ENCODE measurements at places on chromosomes 12 and 14.

GRCh38 chr14:45877981-45878380 is 625.0 kb upstream of the MIS18BP1 start:
- no peak for DNase-seq

DNA sequence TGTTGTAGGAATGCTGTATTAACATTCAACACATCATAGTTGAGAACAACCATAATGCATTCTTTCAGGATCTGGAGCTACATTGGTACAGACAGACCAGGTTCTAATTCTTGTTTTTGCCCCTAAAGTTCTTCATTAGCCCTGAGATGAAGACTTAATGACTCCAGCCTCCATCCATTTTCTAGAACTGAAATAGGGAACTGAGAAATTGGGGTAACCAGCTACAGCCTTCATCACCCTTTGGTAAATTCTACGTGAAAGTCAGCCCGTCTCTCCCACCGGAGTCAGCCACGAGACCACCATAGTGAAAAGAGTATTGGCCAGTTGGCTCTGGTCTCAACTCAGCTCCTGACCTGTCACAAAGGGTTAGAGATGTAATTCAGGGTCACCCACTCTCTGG is 164.0 kb downstream of the NUAK1 start:
- no peak for DNase-seq

DNA sequence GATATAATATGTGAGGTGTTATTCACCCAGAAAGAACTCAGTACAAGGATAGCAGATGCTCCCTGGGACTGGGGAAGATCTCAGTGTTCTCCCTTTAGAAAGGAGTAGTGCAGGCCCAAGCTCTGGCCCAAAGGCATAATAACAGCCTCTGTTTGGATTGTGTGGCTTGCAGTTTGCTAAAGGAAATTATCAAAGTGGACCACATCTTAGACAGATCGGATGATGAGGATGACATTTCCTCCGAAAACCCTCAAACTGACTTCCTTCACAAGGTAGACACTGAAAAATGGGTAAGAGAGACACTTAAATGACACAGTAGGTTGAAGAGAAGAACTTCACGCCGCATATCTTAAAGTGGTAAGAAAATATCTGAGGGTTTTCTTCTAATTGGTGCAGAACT is 26.1 kb downstream of the SMCO2 start:
- no peak for DNase-seq

DNA sequence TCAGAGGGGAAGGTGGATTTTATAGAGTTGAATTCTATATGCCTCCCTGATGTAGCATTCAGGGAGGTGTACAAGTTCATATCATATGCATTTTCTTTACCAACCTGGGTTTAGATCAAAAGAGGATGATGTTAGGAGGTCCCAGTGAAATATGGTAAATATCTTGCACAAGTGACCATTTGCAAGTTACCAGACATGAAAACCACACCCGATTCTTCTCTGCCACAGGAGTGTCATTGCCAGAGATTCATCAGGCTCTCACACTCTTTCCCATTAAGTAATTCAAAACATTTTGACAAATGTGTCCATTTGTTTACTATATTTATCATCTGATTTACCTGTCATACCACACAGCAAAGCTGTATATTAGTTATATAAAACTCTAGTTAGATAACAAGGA is 44.0 kb downstream of the VCPKMT start:
- DNase-seq = no peak

GRCh38 chr14:43204816-43205215 is 1302.3 kb downstream of the FSCB start:
- DNase-seq = no peak

- DNase-seq = no peak
These were observed 10.9 kb upstream of the SERPINA9 start for GRCh38 chr14:94486883-94487282.

GRCh38 chr14:58129208-58129607 is 22.8 kb downstream of the ARMH4 start:
- no peak for DNase-seq

- DNase-seq = no peak
These were observed 343.9 kb upstream of the KITLG start for GRCh38 chr12:88924162-88924561.

GRCh38 chr12:29255042-29255441 is 106.0 kb downstream of the FAR2 start:
- no peak for DNase-seq

GRCh38 chr12:20963762-20964161 is 153.3 kb downstream of the SLCO1B3 start:
- no peak for DNase-seq

GRCh38 chr14:69287098-69288010 is 27.4 kb downstream of the GALNT16 start:
- DNase-seq = no peak

DNA sequence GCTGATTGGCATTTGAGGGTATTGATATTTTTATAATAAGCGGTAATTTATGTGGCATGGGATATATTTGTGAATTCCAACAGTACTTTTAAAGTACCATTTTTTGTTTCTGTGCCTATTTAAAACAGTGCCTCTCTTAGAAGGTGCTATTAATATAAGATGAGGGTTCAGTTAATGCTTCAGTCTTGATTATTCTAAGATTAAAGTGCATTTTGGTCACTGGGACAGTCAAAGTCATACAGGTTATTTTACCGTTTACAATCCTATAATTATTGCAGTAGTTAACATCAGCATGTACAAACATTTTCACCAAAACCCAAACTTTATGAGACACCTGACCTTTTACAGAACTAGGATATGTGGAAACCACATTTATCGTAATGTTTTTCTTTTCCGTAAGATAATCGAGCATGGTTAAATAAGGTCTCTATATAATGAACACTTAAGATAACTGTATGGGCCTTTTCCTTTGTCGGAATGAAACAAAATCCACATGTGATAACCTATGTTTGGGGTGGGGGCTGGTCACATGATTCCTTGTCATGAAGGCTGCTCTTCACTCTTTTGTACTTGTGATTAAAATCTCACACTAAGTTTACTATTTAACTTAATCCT is 37.7 kb upstream of the DNM1L start:
- no peak for DNase-seq

GRCh38 chr14:57295239-57295638 is 26.5 kb downstream of the AP5M1 start:
- no peak for DNase-seq
